ENCODE measurements at places on chromosomes 11 and 22. TPM values are rescaled to one million over a fixed set of nuclear protein-coding genes. Genes with fewer than 3 reads are reported as not detected.
A peak's percentile ranks its signal among the peaks of the same experiment; 100 is the strongest.

GRCh38 chr11:95595973-95596489 lies 193.6 kb downstream of the FAM76B start:
- DNase-seq: no peak

The ARL2 gene
- 69.1 TPM for total RNA-seq

The KCNK7 gene
- 0.95 TPM for total RNA-seq

DNA sequence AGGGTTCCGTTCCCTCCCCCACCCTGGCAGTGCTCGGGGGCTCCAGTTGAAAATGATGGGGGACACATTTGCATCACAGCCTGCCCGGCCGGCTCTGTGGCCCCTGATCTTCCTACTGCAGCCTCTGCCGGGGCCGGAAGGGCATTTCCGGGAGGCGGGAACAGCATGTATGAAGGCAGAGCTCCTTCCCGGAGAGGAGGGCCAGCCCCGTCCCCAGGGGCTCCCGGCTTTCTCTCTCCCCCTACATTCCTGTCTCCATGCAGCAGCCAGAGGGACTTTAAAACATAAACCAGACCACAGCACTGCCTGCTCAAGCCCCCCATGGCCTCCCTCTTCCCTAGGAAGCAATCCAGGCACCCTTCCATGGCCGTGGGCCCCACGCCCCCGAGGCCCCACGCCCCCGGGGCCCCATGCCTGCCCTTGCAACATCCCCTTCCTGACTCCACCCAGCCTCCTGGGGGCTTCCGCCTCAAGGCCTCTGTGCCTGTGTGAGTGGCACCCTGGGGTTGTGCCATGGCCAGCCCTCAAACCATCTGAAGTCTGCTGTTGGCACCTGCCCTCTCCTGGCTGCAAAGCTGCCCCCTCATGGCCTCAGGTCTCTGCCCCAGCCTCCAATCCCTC lies 73.1 kb downstream of the CDKN1C start:
- DNase-seq: no peak

The TREH gene
- total RNA-seq: not detected

DNA sequence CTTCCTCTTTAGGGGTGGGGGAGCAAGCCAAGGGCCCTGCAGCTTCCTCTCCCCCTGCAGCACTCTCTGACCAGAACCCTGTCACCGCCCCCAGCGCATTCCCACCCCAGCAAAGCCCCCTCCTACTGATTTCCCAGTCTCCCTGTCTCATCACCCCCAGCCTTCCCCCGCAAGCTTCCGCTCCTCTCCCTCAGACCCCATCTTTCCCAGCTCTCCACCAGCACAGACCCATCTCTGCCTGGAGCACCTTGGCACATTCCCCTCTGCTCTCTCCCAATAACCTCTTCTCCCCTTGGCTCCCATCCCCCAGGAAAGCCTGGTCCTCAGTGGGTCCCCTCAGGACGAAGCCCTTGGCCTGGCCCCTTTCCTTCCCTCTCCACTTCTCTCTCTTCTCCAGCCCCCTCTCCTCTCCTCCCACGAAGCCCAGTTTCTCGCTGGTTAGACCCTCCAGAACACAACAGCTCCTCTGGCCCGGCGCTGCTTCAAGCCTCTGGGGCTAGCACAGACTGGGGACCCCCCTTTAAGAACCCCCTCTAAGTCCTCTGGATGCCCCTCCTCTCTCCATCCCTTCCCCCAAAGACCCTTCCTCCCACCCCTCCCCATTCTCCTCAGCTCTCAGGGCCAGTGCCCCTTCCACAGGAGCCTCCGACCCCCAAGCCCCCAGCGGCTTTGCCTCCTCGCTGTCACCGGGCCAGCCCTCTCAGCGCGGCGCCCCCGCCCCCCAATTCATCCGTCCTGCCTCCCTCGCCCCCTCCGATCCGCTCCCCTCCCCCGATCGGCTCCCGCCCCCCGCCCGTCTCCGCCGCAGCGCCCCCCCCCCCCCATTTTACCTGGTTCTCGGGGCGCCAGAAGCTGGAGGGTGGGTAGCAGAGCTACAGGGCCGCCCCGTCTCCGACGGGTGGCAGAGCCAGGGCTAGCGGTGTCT lies 594 bp downstream of the NRXN2 start:
- DNase-seq: no peak

The CHRM1 gene
- total RNA-seq: not detected

DNA sequence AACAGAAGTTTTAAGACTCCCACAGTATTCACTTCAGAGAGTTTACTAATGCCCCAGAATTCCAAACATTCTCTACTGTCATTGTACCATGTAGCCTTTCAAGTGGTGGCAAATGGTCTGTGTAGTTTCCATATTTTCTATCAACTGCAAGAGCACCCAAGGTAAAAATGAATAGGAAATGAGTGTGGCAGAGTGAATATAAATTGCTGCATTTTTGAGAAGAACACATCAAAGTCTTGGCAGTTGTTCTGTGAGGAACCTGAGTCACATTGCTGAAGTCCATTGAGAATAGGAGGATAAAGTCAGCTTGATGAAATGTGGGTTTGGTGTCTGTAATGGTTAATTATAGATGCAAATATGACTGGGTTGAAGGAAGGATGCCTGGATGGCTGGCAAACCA lies 193.6 kb downstream of the AASDHPPT start:
- no peak for DNase-seq

DNA sequence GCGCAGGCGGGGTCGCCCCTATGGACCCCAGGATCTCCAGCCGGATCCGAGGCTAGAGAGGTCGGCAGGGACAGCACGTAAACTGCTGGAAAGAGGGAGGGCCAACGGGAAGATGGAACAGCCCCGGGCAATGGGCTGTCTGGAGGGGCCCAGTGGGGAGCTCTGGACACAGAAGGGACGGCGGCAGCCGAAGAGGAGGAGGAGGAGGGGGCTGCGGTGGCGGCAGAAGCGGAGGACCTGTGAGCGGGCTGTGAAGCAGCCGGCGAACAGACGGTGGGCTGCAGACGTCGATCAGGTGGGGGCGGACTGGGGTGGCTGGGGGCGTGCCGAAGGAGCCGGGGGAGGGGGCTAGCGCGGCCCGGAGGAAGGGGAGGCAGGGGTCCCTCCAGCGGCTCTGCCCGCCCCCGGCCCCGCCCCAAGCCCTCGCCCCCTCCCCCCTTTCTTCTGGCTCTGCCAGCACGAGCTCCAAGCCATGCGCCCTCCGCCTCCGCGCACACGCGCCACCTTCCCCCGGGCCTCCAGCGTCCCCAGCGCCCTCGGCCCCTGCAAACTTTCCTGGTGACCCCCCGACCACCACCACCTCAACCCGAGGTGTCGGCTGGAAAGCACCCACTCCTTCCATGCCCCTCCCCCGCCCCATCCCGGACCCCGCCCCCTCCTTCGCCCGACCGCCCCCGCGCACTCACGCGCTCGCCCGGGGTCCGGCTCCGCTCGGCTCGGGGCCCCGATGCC lies 432 bp downstream of the TNKS1BP1 start:
- no peak for DNase-seq

DNA sequence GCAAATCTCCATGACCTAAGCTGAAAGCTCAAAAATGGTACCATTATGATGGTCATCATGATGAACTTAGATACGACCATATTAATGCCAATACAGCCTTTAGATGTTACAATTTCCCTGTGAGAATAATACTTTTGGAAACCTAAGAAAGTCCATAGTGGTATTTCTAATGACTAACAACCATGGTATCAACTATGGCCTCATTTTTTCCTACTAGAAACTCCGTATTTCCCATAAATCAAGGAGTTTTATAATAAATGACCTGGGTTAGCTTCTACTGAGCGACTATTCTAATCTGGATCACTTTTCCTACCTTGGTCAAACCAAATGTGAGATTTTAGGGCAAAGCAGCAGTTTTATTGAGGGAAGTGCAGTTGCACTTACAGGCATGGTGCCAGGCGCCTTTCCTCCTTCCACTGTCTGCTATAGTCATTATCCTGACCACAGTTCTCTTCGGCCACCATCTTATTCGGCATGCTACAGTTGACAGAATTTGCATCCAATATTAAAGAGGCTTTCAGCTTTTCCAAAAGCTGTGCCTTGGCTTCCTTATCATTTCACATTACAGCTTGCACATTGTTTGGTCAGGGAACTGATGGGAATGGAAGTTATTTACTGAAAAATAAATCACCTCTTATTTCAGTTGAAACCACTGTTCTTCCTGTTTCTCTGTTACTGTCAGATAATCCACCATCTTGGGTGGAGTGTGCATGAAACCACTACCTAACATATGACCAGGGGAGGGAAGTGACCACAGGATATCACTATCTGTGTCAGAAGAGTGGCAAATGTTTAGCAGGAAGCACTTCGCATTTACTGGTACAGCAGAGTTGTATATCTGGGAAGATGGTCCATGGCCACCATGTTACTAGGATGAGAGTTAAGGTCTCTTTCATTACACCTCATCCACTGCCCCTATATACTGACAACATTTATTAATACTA lies 74.5 kb upstream of the PICALM start:
- peak; percentile 59 for DNase-seq

- DNase-seq: no peak
Measured at GRCh38 chr22:19361501-19362103, 69.9 kb downstream of the HIRA start.

DNA sequence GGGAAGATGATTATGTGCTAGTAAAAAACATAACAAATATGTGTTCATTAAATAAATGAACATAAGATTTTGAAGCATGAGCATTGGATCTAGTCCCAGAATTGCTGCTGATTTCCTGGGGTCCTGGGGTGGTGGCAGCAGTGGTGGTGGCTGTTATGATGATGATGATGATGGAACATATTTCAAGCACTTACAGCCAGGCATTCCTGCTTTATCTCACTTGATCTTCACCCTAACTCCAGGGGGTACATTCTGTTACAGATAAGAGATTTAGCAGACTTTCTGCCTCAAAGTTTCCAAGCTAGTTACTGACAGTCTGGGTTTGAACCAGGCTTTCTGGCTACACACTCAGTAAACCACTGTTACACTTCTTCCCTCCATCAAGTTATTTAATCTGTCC lies 5.2 kb downstream of the TRAPPC4 start:
- DNase-seq: no peak

DNA sequence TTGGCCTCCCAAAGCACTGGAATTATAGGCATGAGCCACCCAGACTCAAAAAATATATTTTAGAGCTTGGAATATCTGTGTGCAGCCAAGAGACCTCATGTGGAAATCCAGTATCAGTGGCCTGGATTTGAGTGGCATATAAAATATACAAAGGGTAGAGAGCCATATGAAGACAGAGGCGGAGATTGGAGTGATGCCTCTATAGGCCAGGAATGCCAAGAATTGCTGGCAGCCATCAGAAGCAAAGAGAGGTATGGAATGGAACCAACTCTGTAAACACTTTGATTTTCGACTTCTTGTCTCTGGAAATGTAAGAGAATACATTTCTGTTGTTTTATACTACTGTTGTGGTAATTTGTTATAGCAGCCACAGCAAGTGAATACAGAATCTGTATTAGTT lies 123.0 kb downstream of the PLEKHA7 start:
- no peak for DNase-seq

DNA sequence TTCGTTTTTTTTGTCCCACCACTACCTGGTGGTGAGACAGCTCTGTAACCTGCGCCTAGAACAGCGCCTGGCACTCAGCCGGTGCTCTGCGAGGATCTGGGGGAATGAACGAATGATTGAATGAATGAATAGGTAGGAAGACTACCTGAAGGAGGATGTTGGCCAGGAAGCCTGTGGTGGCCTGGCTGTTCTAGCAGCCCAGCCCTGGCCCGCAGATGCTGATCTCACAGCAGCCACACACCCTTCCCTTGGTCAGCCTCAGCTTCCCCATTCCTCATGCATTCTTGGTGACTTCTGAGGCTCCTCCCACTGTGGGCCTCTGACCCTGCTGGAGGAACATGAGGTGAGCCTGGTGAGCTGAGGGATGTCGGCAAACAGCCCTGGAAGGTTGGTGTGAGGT lies 3.7 kb downstream of the TRPM5 start:
- DNase-seq: no peak

The OOSP4A gene
- total RNA-seq: not detected

All from activated CD8-positive, alpha-beta T cell treated with anti-CD3 and anti-CD28 coated beads, Interleukin-2, amount 10 ng/mL, durations not matched to agents 7 days and 5 days (primary cell).